CMK (cell line): ENCODE measurements at places on chromosomes 6 and 20.
A peak's percentile ranks its signal among the peaks of the same experiment; 100 is the strongest.

DNA sequence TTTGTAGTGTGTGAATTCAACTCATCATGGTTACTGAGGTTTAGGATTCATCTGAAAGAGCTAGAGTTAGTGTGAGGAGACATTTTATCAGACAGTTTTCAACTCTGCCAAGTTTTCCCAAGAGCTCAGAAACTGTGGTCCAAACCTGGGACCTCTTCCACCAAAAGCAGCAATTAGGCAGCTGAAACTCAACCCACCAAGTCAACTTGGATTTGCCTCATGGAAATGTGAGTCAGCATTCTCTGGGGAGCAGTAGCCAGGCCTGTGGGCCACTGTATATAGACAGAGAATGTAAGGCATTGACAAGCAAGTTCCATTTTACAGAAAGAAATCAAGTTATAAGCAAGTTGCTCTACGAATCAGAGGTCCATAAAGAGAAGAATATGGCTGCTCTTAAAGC is 178.8 kb upstream of the HDDC2 start:
- no peak for DNase-seq

DNA sequence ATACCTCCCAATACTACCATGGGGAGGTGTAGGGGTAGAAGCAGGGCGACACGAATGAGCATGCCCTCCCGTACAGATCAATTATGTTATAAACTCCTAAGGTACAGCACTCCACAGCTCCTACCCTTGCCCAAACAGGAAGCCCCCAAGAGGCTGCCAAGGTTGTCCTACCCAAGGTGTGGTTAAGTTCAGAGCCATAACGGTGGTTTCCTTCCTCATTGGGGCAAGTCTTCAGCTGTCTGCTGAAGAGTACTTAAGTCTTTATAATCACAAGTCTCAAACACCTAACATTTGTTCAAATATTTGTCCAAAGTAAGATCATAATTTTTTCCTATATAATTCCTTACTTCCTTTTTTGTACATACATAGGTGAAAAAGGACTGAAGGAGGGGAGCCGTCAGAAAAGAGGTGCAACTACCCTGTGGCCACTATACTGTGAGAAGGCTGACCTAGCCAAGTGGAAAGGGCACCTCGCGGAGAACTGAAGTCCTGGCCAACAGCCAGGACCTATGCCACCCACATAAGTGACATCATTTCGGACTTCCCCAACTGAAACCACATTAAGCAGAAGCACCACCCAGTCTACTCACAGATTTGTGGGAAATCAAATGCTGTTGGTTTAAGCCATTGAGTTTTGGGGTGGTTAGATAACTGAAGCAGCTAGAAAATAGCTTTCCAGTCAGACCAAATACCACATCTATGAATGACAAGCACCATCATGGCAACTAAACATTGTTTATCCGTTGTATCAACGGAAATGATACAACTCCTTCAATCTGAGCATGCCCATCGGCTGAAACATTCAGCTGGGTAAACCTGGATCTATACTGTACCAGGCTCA is 2.9 kb upstream of the RAB22A start:
- peak; percentile 41 for DNase-seq

DNA sequence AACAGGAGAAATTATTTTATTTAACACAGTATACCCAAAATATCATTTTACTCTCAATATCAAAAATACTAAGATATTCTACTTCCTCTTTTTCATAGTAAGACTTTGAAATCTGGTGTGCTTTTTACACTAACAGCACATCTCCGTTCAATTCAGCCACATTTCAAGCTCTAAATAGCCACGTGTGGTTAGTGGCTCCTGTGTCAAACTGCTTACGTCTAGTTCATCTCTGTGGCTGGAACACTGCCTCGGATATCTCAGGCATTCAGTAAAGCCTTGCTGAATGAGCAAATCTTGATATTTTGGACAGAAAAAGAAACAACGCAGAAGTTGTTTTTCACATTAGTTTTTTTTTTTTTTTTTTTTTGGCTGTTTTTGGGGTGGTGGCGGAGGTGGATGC is 136.1 kb downstream of the EYA4 start:
- no peak for DNase-seq

DNA sequence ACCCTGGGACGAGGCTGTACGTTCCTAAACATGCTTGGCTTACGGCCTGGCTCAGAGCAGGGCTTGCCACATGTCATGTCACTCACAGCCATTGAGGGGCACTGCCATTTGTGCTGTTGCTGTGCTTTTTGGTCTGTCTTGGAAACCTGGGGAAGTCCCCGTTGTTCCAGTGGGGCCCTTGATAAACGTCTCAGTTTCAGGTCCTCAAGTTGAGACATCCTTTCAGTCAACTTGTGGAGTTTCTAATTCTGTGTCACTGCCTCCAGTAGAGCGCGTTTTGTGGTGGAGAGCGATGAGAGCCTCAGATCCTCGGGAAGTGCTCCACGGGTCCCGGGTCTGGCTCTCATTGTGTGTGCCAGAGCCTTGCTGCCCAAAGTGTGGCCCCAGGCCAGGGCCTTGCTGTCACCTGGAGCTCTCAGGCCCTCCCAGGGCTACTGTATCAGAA is 43.0 kb upstream of the CCR6 start:
- no peak for DNase-seq

DNA sequence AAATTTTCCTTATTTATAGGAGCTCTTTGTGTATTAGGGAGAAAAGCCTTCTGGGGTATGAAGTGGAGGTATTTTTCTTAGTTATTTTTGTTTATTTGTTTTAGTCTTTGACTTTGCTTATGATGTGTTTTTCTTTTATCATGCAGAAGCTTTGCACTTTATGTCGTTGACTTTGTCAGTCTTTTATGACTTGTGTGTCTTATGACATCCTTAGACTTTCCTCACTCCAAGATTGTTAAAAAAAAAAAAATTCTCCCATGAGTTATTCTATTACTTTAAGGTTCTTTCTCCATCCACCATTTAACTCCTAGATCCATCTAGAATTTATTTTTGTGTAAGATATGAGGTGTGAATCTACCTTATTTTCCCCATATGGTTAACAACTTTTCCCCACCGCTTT is 36.6 kb downstream of the BICRAL start:
- DNase-seq = no peak

DNA sequence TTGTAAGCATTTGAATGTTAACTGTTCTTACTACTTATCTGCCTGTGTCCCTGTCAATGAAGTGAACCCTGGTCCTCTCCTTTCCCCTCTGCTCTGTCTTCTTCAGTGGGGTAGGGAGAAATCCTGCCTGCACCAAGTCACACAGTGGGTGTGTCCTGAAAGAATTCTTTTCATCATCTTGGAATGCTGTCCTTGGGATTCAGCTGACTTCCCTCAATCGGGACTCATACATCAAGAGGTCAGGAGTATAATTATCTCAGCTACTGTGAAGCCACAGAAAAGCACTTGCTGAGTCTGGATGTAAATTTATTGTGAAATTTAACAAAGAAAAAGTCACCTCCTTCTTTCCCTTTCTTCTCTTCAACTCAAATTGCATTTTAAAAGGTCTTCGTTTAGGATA is 328.5 kb downstream of the SOX4 start:
- no peak for DNase-seq

GRCh38 chr6:2817903-2818443 is 23.7 kb downstream of the SERPINB1 start:
- no peak for DNase-seq

- no peak for DNase-seq
Observed at GRCh38 chr6:137216106-137216505, 3.1 kb downstream of the IFNGR1 start.
